ENCODE measurements at places on chromosomes 7 and 10.

DNA sequence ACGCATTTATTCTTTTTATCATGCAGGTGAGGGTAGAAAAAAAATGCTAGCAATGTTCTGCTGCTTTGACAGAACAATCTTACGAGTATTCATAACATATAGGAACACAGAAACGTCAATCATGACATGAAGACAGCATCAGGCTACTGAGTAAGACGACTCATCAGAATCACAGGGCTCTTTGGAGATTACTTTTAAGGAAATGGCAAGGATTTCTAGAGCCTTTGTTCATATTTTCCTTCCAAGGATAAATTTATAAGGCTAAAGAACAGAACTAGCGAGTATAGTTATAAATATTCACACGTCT is 39.8 kb upstream of the DNAJC1 start:
- no peak for DNase-seq

DNA sequence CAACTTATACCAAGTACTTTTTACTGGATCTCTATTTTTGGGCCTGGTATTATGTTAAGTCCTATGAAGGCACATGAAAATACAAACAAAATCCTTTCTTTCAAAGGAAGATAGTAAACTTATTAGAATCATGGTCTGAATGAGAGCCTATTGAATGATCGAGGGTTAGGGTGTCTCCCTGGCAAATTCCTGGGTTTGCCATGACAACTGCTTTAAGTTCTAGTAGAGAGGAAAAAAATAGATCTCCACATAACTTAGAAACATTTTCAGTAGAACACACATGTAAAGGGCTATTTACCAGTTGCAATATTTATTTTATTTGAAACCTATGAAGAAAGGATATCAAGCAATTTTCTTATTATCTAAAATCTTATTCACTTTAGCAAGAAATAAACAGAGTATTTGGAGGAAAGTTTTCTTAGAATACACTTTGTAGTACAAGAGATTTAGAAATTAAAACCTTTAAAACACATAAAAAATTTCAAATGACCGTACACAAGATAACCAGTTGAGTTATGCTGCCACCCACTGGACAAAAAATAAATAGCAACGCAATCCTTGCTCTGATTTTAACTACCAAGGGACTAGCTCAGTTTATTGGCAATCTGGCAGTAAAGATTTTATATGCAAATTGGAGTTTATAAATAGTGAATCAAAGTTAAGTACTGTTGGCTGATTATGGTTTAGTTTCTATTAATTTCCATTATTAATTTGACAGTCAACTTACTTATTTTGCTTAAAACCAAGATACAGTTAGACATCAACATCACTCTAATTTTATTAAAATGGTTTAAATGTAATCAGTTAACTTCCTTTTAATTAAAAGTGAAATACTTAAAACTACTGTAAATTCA is 33.9 kb downstream of the CACUL1 start:
- DNase-seq, result peak; percentile 33

DNA sequence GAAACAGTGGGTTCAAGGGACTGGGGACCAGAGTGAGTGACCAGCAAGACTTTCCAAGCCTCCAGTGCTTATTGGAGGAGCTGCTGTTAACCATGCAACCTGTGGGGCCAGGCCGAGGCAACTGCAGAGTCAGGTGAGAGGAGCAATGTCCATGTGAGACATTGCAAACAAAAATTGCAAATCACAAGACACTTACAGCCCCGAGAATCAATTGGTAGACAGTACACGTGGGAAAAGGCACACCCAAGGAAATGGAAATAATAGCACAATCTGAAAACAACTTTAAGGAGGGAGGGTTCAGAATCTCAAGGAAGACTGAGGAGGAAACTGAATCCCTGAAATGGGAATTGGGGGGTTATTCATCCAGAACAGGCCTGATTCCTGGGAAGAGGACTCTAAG is 72.6 kb downstream of the GLRX3 start:
- DNase-seq, result no peak

- no peak for DNase-seq
These were observed 42.0 kb downstream of the GNA12 start for GRCh38 chr7:2802101-2802500.

- DNase-seq, result no peak
These were observed 201.5 kb downstream of the TMEM178B start for GRCh38 chr7:141275350-141275749.

GRCh38 chr7:409339-410281 is 110.0 kb downstream of the PDGFA start:
- DNase-seq, result no peak

DNA sequence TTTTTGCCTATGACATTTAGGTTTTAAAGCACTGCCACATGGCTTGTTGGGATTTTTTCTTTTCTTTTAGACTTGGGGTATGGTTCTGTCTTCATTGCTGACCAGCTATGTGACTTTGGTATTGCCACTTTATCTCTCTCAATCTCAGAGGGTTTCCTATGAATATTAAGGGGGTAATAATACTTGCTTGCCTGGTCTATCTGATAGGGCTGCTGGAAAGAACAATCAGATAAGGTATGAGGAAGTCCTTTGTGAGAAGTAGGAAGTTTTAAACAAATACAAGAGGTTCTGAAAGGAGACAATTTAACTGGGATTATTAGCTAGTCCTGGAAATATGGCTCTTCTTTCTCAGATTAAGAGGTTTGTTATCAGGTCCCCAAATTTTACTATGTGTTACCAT is 80.8 kb downstream of the ZNF92 start:
- no peak for DNase-seq

- DNase-seq, result no peak
These were observed 145.5 kb upstream of the CELF2 start for GRCh38 chr10:10872035-10872673.

GRCh38 chr10:11387044-11387443 is 224.4 kb downstream of the USP6NL start:
- DNase-seq, result no peak

- DNase-seq, result no peak
These were observed 81.9 kb upstream of the FZD8 start for GRCh38 chr10:35723992-35724391.

- no peak for DNase-seq
These were observed 19.9 kb downstream of the TMEM176B start for GRCh38 chr7:150780292-150780691.

DNA sequence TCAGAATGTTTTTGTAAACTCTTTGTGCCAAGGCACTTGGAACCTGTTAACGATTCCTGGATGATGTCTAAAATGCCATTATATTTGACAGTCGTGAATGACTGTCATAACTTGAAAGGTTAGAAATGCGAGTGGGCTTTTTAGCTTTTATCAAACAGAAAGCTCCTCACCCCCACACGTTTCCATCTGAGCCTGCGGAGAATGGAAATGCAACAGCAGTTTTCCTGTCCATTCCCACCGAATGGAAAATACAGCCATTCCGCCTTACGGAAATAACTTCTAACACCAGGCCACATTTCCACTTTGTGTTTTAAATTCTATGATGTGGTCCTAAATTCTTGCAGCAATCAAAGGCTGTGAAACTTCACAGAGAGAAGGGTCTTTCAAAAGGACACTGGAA is 83.8 kb downstream of the ELMO1 start:
- no peak for DNase-seq

- DNase-seq, result no peak
These were observed 647.7 kb downstream of the GRM8 start for GRCh38 chr7:126605056-126605455.

- no peak for DNase-seq
These were observed 46.0 kb downstream of the VOPP1 start for GRCh38 chr7:55526329-55526728.

DNA sequence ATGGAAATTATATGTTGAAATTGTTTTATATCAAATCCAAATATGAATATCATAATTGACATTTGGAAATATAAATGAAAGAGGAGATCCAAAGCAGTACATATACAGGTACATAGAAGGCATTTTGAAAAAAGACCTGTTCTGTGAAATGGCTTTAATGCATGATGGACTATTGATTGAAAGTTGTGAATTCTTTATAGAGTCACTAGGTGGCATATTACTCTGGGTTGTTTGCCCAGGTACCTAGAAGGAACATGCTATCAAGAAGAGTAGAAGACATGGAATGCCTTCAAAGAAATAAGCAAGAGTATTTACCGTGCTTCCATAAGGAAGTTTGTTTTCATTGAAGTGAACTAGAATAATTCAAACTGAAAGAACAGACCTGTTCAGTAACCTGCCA is 160.0 kb upstream of the ANK3 start:
- DNase-seq, result no peak

DNA sequence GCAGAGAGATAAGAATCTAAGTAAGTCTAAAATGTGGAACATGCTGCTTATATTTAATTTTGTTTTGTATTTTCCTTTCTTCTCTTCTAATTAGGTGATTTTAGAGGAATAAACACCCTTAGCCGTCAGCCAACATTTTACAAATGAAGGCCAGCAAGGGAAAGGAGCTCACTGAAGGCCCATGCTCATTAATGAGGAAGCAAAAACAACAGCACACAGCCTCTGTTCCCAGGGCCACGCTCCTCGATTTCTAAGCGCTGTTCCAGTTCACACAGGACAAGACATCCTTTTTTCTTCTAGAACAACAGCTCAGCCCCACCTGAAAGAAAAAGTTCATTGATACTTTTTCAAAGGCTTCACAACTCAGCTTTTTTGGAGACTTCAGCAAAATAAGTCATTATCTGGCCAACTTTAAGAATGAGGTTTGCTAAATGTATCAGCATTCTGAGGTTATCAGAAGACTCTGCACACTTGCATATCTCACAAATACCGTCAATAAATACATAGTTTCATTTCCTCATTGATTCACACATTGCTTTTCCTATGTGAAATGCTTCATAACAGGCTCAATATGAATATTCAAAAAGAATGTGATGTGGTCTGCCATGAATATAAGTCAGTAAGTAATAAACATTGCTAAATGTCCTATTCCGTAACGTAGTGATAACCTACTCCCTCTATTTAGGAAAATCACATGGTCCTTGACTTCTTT is 34.8 kb upstream of the SFMBT2 start:
- no peak for DNase-seq

- peak; percentile 70 for DNase-seq
These were observed 16.8 kb upstream of the ZNF467 start for GRCh38 chr7:149790146-149790548.

- no peak for DNase-seq
These were observed 125.7 kb upstream of the CDK1 start for GRCh38 chr10:60652628-60653027.

GRCh38 chr10:26437637-26438461 is at the start of gene APBB1IP:
Gene APBB1IP (plus strand): TSS chr10:26438341. CDS start chr10:26492327, 53,986 bp downstream.
- no peak for DNase-seq

- no peak for DNase-seq
These were observed 601.4 kb downstream of the DNAJB6 start for GRCh38 chr7:157938211-157938610.

GRCh38 chr10:42960491-42960990 is 116.3 kb upstream of the RET start:
- no peak for DNase-seq

GRCh38 chr7:130384371-130384801 is 4.1 kb downstream of the CPA1 start:
- no peak for DNase-seq

- DNase-seq, result no peak
These were observed 61.1 kb upstream of the SAMD8 start for GRCh38 chr10:75050149-75050919.

DNA sequence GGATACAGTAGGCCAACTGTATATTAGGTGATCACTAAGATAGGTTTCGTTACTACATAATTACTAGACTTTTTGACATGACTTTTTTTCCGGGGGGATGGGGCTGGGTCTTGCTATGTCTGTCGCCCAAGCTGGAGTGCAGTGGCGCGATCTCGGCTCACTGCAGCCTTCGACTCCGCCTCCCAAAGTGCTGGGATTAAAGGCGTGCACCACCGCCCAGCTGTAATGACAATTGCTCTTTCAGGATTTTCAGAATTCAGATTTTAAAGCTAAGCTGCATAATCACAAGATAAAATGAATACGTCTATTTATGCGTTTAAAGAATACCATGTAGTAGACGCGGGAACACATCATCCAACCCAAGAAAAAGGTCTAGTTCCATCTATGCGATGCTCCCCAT is 982 bp downstream of the IDI1 start:
- no peak for DNase-seq

- no peak for DNase-seq
These were observed 650 bp upstream of the TM9SF3 start for GRCh38 chr10:96587264-96588059.

DNA sequence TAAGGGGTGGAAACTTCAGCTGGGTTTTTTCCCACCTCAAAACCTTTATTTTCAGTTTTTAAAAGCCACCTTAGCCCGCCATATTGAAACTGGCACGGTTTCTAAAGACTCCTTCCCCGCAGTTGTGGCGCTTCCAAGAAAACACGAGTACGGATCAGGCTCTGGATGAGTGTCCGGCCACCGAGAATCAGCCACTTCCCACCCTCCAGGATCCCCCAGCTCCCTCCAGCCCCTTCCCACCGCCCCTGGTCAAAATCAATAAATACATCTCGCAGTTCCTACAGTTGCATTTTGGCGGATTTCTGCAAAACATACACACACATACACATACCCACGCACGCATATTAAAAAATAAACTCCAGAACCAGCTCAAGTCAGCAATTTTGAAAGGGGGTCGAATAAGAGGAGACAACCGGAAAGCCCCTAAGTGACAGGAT is 1.1 kb downstream of the SFMBT2 start:
- DNase-seq, result no peak

DNA sequence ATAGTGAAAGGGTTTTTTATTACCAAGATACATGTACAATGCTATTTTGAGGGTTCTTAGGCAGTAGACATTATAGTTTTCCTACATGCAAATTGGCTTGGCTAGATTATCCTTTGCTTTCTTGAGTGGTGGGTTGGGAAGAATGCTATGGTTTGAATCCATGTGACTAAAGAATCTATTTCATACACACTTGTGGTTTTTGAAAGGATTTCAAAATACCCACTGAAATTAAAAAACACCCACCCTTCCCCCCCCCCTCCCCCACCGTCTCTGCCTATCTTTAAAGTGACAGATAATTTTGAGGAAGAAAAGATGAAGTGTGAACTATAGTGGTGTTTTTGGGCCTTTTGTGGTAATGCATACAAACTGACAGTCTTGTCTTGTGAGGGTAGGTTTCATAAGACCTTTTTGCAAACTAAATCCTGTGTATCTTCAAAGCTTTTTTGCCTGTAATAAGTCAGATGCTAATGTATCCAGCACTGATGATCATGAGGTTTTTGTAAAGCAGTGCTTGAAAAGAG is 90.9 kb downstream of the TPST1 start:
- no peak for DNase-seq

DNA sequence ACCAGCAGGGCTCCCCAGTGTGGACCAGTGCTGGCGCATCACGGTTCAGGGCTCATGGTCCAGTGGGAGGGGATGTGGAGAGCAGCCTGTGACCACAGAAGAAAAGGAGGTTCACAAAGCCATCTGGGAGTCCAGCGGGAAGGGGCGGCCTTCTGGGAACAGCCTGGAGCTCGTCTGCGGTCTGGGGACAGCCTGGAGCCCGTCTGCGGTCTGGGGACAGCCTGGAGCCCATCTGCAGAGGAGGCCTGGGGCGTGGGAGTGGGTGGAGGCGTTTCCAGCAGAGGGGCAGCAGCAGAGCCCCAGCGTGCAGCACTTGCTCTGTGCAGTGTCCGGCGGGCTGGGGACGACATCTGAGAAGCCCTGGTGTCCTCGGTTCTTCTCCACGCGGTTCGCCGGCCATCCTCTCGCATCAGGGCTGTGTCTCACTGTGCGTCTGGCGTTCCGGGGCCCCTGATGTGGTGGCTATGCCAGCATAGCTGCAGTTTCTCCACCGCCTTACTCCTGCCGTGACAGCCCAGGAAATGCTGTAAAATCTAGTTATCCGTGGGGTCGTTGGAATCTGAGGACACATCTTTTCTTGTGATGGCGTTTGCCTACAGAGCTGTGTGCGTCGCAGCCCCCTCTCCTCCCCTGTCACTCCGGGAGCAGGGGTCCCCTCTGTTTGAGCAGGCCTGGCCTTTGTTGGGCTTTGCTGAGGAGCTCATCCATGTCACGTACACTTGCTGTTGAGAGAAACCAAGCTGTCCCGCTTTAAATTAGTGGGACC is 104.6 kb downstream of the INPP5A start:
- no peak for DNase-seq

Measured in progenitor cell of endocrine pancreas (in vitro differentiated cells).